GM23248 (cell line): ENCODE measurements at places on chromosomes 11 and 22. TPM values are rescaled to one million over a fixed set of nuclear protein-coding genes. Genes with fewer than 3 reads are reported as not detected.

Gene TSPAN32
- total RNA-seq: not detected in 2 replicates

Gene CYP2D6
- 0.13 TPM in 1 of 2 replicates, not detected in the other for total RNA-seq

Gene TMEM86A
- total RNA-seq: under 0.01 and 0.32 TPM in 2 replicates

Gene NXPE4
- not detected in 2 replicates for total RNA-seq

Gene GVQW3
- total RNA-seq: 0.25 and 0.54 TPM in 2 replicates

Gene C11orf97
- not detected in 2 replicates for total RNA-seq

DNA sequence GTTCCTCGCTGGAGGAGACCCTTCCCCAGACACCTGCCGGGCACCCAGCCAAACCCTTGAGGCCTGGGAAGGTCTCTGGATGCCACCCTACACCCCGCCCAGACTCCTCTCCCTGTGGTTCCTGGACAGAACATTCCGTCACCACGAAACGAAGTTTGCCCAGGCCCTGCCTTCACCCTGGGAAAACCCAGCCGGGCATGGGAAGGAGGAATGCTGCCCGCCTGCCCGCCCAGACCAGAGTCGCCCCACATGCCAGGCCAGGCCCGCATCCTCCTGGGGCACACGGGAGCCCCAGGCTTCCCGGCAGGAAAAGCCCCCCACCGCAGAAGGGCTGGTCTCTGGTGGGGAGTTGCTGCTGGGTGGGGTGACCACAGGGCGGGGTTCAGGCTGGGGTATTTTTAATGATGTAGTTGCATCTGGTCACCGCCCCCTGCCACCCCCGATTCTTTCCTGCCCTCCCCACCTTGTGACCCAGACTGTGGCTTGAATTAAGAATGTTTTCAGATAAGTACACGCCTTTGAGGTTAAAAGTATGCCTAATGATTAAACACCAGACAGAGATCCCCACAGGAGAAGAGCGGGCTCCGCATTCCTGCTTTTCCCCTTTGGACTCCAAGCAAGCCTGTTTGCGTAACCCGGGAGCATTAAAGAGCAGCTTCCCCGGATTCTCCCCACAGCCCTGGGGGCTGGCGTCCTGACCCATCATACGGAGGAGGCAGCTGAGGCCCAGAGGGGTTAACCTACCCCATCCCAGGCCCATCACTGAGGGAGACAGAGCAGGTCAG lies 44.6 kb upstream of the PPARA start:
- DNase-seq: peak; percentile 85

GRCh38 chr11:69134957-69135356 lies 20.8 kb upstream of the SMIM38 start:
- no peak for DNase-seq

- DNase-seq: peak; percentile 79
These were observed 737 bp downstream of the BCL2L13 start for GRCh38 chr22:17639247-17639741.

- no peak for DNase-seq
These were observed 528.6 kb downstream of the BRD1 start for GRCh38 chr22:49298834-49299750.

- DNase-seq: no peak
These were observed 7.9 kb downstream of the TMEM258 start for GRCh38 chr11:61784506-61784805.

DNA sequence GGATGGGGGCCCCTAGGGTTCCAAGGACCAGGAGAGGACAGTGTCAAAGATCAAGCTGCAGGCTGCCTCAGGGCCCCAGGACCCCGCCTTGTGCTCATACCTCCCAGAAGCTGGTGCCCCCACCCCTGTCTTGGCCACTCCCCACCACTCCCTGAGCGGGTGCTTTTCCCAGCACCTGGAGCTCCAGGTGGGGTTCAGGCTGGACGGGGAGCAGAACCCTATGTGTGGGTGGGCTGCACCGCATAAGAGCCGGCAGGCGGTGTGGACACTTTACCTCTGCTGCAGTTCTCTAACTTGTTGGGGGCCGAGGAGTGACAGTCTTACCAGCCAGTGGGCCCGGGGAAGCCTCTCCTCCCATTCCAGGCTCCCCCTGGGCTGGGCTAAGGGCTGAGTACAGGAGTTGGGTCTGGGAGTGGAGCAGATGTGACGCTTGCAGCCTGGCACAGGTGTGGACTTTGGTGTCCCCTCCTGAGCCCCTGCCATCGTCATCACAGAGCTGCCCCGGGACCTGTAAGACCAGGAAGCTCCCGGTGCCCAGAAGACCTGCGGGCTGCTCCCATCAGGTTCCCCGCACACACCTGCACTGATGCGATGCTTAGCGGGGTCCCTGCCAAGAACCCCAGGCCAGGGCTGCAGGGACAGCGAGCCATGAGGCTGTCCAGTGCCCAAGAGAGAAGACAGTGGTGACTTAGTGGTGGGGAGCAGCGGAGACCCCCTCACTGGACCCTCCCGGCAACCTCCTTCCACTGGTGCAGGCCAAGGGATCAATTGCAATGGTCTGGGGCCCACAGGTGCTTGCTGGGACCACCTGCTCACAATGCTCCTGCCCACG lies 674.5 kb downstream of the BRD1 start:
- no peak for DNase-seq

GRCh38 chr22:24155627-24156140 lies 25.6 kb upstream of the SUSD2 start:
- DNase-seq: peak; percentile 93

DNA sequence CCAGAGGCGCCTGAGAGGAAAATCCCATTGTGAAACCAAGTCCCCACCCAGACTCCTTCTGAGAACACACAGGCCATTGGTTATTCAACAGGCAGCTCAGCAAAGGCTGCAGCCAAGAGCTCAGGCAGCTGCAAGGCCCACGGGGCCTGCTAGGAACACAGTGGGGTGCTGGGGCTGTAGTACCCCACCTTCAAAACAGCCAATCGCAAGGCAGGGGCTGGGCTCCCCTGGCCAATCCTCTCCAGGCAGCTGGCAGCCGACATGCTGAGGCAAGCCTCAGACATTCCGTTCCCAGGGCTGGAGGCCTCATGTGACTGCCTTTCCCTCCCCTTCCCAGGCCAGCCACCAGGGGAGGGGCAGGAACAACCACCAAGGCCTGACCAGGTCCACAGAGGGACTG lies 6.6 kb downstream of the PRODH start:
- no peak for DNase-seq

GRCh38 chr11:74325649-74326645 lies 14.5 kb upstream of the P4HA3 start:
- DNase-seq: peak; percentile 95

DNA sequence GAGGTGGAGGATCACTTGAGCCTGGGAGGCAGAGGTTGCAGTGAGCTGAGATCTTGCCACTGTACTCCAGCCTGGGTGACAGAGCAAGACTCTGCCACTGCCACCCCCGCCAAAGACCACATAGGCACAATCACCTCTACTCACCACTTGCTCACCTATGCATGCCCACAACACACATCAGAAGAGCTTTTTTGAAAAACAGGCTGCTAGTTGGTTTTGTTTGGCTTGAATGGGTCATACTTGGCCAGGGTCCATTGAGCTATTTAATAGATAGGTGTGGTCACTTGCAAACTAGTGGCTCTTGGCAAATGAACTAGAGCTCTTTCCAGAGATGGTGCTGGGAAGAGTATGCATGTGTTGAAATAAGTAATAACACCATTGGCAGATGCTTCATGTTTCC lies 80.1 kb downstream of the EMSY start:
- peak; percentile 89 for DNase-seq

DNA sequence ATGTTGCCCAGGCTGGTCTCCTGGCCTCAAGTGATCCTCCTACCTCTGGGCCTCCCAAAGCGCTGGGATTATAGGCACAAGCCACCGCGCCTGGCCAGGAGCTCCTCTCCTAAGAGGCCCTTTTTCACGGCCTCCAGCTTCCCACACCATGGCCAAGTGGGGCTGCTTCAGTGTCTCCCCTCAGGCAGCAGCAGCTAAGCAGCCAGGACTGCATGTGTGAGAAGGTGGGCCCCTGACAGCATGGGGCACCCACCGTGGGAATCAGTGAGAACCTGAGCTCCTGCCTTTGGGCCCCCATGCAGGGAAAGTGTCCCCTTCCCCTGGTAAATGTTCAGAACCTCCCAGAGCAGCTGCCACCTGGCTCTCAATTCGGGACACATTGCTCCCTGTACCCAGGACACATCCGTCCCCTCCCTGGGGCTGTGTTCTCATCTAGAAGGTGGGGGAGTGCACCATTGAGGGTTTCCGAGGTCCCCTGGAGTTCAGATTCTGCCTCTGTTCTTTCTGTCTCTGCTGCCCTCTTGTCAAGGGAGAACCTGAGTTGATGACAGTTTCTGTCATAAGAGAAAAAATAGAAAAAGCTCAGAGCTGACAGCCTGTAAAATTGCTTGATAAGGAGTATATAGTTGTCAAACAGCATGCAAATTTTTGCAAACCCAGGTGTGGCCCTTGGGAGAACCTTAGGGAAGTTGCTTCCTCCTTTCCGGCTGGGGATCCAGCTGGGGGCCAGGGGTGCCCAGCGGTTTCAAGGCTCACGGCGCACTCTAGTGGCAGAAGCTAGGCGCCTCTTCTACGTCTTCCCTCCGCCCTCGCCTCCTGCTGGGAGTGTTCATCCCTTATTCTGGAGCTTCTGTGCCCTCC lies 29.7 kb downstream of the FAM83F start:
- DNase-seq: peak; percentile 86

DNA sequence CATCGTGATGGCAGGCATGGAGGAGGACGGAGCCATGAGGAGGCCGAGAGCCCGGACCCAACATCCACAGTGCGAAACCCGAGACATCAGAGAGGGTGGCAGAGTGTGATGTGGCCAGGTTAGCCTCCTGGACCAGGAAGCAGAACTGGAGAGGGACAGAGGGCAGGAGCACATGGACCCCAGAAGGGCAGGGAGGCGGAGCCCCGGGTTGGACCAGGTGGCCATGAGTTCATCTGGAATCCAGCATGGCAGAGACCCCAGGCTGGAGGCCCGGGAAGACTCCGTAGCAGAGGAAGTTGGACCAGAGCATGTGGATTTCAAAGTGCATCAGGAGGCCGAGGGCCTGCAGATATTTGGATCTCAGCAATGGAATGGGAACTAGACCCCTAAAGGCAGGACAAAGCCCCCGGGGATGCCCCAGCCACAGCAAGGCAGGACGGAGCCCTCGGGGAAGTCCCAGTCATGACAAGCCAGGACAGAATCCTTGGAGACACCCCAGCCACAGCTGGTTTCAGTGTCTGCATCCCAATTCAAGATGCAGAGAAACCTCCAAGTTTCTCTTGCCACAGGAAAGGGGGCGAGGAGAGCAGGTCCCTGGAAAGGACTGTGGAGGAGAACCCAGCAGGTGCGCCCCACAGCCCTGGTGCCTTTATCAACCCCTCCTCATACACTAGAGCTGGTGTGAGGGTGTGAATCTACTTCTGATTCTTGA lies 1393.4 kb downstream of the BRD1 start:
- no peak for DNase-seq

- no peak for DNase-seq
These were observed 21.4 kb downstream of the KIAA1671 start for GRCh38 chr22:24973872-24974271.

DNA sequence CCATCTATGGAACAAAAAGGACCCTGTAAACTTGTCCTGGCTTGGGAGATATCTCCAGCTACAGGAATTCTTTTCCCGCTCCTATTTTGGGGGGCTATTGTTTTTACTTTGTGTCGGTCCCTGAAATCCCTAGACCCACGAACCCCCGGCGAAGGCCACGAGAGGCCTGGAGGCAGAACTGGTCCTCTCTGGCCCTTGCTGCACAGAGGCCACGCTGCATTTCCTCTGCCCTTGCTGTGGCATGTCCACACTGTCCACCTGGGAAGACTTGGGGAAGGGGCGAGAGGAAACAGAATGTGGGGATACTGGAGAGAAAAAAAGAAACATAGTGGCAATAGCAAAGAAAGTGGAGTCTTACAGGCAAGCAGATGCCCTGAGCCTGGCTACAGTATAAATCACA lies 2.3 kb upstream of the ANO1 start:
- DNase-seq: no peak

DNA sequence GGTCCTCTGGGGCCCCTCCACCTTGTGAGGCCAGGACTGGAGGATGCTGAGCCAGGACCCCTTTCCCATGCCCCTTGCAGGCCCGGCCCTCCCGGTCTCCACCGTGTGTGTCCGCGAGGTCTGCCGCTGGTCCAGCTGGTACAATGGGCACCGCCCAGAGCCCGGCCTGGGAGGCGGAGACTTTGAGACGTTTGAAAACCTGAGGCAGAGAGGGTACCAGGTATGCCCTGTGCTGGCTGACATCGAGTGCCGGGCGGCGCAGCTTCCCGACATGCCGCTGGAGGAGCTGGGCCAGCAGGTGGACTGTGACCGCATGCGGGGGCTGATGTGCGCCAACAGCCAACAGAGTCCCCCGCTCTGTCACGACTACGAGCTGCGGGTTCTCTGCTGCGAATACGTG lies 17.9 kb downstream of the MUC5B start:
- no peak for DNase-seq

DNA sequence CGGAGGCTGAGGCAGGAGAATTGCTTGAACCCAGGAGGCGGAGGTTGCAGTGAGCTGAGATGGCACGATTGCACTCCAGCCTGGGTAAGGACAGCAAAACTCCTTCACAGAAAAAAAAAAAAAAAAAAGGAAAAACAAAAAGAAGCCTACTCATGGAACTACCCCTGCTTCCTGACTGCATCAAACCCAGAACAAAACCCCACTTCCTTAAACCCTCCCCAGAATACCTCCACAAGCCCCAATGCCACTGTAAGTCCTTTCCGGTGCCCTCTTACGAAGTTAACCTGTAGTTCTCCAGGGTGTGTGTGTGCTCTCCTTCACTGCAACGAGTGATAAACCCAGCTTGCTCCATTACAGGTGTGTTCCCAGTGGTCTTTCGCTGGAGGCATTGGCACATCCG lies 8.6 kb upstream of the TOLLIP start:
- no peak for DNase-seq
